ENCODE measurements at places on chromosomes 16 and 17.

DNA sequence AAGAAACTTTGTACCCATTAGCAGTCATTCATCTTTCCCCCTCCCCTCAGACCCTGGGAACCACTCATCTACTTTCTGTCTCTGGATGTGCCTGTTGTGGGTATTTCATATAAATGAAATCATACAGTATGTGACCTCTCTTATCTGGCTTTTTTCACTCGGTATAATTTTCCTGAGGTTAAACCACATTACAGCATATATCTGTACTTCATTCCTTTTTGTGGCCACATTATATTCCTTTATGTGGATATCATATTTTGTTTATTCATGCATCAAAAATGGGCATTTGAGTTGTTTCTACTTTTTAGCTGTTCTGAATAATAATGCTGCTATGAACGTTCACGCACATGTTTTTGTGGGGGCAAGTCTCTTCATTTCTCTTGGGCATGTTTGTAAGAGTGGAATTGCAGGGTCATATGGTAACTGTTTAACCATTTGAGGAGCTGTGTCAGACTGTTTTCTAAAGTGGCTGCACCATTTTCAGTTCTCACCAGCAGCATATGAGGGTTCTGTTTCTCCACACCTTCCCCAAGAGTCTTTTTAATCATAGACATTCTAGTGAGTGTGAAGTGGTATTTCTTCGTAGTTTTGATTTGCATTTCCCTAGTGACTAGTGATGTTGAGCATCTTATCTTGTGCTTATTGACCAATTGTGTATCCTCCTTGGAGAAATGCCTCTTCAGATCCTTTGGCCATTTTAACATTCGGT is 3.8 kb downstream of the SNX29 start:
- DNase-seq, result no peak

GRCh38 chr16:7004266-7004665 is 328.4 kb upstream of the RBFOX1 start:
- DNase-seq, result no peak

GRCh38 chr16:23279721-23280153 is 22.4 kb upstream of the SCNN1B start:
- peak; percentile 78 for DNase-seq

- no peak for DNase-seq
These were observed 1.8 kb upstream of the C16orf95 start for GRCh38 chr16:87319011-87319410.

GRCh38 chr16:12330946-12331345 is 354.4 kb downstream of the SNX29 start:
- DNase-seq, result no peak

All from Ammon's horn (tissue), 1 donor.